NCI-H2029 treated with DMSO at 0.1 percent for 48 hours (cell line): ENCODE measurements at places on chromosomes 11 and 22.

GRCh38 chr22:50271519-50271970 lies 1.4 kb upstream of the MAPK11 start:
- no peak for DNase-seq

- DNase-seq, result no peak
Observed at GRCh38 chr22:20839837-20840645, 18.6 kb downstream of the PI4KA start.

DNA sequence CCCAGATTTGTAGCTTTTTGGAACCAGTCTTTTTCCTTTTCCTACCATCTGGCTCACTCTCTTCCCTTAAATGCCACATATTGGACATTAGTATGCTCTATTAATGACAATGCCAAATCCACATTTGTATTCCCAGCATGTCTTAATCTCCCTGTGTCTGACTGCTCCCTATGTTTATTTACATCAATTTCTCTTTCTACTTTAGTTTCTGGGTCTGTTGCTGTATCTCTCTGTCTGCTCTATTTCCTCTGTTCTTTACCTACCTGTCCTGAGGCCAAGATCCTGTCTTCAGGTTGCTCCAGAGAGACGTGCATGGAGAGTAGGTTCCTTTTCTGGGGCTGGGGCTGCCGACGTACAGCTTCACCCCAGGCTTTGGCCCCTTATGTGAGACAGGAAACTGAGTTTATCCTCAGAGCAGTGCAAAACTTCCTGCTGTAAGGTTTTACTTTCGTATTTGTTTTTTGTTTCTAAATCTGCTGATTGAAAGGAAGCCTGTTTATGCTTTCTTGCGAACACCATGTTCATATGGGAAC lies 25.6 kb downstream of the OR2AG2 start:
- DNase-seq, result no peak

DNA sequence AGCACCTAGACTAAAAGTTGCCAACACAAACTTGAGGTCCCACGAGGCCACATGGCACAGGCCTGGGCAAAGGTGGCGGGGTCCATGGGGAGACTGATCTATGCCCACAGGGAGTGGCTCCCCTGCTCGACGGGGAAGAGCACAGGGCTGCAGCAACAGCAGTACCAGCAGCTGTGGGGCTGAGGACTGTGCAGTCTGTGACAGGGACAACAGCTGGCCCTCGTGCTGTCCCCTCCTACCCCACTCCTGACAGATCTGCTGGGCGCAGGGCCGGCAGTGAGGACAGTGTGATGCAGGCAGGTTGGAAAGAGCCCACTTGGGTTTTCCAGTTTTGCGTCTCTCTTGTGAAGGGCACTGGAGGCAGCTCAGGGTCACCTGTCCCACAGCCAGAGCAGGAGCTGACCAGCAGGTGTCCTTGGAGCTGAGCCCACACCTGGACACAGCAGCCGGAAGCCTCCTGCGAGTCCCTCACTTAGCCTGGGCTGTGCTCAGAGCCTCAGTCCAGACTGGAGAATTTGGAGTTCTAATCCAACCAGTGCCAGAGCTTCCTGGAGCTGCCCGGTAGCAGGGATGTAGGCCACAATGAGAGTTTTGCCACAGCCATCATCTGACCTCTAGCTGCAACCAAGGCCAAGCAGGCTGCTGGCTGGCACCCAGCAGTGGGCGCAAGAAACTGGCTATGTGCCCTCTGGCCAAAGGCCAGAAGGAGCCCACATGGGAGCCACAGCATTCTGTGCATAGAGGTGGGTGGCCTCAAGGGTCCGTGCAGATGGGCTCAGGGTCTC lies 3.6 kb upstream of the GAS2L1 start:
- no peak for DNase-seq

GRCh38 chr11:131947511-131947910 lies 577.1 kb downstream of the NTM start:
- DNase-seq, result no peak

DNA sequence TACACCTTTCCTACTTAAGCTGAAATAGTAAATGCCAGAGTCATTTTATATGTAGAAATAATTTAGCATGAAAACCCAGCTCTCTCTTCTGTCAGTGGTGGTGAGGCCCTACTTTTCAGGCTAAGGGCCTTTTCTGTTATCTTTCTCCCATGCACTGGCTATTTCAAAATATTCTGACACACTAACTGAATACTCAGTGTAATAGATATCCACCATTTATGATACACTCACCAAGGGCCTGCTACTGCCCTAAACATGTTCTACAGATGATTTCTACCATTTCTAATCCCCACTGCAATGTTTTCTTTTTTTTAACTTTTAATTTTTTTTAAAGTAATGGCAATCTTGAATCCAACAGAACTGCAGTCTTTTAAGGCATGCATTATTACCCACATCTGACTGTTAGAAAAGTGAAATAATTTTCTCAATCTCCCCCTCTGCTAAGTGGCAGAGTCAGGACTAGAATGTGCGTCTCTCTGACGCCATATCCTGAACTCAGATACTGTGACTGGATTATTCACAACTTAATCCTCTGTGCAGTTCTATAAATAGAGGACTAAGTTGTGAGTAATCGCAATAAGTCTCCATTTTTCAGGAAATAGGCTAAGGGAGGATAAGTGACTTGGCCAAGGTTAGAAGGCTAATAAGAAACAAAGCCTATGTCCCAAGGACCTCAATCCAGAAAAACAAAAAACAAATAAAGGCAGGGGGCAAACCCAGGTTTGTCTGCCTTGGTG lies 44.0 kb downstream of the GRAMD1B start:
- no peak for DNase-seq

DNA sequence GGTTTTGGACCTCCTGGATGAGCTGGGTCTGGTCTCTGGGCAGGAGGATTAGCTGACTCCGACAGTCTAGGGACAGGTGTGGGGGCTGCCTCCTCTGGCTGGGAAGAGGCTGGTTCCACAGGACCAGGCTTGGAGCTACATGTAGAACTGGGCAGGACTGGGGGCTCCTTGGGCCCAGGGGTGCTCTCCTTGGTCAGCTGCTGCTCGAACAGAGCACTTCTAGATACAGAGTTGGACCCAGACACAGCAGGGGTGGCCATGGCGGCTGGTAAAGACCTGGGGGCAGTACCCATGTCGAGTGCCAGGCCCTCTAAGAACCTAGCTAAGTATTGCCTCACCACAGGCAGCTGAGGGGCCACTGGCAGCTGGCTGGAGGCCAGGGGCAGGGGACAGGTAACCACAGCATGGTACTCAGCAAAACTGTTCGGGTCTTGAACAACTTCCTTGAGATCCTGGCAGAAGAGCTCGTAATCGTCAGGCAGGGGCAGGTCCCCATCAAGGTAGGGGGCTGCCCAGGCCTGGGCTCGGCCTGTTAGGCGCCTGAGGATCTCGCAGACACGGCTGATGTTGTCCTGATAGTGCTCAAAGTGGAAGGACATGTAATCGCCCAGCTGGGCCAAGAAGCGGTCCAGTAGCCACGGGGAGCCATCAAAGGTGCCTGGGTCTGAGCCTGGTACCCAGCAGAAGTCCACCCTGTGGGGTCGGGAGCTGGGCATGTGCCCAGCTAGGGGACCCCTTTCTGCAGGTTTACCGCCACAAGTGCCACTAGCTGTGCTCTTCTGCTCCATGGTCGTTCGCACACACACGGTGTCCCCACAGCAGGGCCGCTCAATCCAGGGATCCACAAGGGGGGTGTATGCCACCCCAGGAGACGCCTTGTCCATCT lies 3.1 kb downstream of the GNB1L start:
- DNase-seq, result no peak

DNA sequence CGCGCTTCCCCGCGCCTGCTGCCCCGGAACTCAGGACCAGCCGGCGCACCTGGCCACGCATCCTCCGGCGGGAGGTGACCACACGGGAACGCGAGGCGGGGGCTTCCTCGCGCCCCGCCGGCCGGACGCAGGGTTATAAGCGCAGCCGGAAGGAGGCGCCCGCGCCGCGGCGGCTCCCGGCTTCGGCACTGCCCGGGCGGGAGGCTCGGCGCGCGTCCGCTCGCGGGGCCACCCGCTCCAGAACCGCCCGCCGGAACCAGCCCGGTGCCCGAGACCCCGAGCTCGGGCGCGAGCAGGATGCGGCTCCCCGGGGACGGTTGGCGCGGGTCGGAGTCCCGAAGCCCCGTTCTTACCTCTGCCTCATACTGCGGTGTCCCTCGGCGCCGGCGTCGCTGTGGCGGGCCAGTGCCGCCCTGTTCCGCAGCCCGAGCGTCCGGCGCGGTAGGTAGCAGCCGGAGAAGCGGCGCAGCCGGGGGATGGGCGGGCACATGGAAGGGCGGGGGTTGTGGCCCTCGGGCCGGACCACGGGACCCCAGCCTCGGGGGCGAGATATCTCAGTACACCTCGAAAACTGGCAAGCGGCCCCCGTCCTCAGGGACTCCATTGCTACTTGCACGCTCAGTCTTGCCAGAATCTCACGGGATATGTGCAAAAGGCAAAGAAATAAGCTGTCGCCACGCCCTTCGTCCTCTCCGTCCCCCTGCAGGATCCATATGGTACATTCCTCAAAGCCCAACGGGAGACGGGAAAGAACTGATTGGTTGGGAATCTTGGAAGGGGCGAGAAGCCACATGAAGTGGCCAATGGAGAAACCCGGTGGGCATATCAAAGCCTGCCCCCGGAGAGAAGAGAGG lies 23.1 kb downstream of the MICAL3 start:
- peak; percentile 93 for DNase-seq

DNA sequence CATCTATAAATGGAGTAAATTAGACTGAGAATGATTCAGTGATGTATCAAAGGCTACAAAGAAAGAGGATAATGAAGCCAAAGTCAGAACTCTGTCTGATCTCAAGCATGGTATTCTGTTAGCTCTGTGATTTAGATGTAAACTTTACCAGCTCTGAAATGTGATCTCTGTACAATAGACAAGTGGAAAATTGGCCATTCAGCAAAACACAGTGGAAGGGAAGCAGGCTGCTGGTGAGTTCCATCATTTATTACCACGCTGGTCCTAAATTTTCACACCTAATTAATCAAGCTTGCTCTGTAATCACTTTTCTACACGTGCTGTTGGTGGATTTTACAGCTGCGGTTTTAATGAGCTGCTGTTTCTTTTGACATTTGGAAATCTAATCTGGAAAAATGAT lies 145.1 kb upstream of the OPCML start:
- DNase-seq, result no peak

GRCh38 chr11:27059431-27059830 lies 18.8 kb downstream of the BBOX1 start:
- no peak for DNase-seq

GRCh38 chr11:86800960-86801272 lies 574 bp downstream of the PRSS23 start:
- no peak for DNase-seq

- no peak for DNase-seq
Observed at GRCh38 chr11:28536504-28537267, 428.5 kb downstream of the METTL15 start.

DNA sequence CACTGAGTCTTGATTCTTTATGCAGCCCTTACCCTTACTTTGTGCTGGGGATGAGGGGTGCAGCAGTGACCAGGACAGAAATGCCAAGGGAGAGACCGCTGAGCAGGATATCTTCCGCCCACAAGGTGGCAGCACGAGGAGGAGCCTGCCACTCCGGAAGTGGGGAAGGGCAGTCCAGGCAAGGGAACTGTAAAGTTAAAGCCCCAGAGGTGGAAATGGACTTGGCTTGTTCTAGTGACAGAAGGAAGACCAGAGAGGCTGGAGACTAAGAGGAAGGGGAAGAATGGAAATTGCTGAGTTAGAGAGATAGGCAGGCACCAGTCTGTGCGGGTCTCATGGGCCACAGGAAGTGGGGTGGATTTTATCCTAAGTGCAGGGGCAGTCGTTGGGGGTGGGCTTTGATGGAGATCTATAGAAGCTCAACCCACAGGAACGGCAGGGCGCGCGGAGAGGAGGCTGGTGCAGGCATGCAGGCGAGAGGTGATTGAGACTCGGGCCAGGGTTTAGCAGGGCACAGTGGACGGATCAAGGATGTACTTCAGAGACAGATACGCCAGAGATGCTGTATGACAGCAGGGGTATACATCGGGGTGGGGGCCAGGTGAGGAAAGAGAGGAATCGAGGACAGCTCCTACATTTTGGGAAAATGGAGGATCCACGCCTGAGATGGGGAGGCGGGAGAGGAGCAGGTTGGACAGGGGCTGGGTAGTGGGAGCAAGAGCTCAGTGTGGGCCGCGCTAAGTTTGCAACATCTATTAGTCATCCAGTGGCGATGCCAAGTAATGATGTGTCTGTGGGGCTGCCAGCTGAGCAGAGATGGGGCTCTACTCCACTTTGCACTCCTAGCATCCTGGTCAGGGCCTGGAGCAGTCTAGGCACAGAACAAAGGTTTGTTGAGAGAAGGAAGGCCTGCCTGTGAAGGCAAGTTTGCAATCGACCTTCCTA lies 3.3 kb upstream of the GRK2 start:
- peak; percentile 67 for DNase-seq

GRCh38 chr22:45922256-45922655 lies 54.7 kb downstream of the WNT7B start:
- DNase-seq, result no peak

- no peak for DNase-seq
Observed at GRCh38 chr11:61264371-61264770, 23.4 kb downstream of the PGA5 start.

- DNase-seq, result no peak
Observed at GRCh38 chr11:35170503-35170902, 31.5 kb downstream of the CD44 start.

DNA sequence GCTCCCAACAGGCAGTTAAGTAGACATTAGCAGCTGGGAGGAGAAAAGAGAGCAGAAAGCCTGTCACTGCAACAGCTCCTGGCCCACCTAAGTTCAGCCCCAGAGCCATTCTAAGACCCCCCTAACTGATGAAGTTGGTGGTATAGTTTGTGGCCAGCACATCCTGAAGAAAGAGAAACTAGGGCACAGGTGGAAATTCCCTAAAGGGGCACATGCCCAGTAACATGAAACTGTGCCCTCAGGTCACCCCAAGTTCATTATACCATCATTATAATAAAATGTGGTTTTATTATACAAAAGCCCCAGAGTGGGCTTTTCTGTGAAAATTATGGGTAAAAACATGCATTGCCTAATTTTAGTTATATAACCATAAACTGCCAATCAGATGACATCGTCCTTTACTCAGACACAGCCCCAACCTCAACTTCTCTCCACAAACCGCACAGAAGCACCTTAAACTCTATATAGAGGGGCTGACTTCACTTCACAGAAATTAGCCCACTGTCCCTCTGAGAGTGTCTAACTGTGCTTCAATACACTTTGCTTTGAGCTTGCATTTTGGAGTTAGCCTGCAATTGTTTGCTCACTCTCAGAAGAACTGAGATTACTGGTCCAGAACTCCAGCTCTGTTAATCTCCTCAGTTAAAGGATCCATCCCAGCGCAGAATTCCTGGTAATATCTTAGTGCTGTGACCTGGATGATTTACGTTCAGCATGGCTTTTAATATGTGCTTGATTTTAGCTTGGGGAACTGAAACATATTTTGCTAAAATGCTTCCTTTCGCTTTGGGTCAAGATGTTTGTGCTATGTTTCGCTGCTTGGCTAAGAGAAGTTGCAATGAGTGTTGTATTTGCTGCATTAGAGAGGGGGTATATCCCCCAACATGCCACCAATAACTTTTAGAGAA lies 1.8 kb upstream of the APOL3 start:
- no peak for DNase-seq

GRCh38 chr11:86277741-86278140 lies 24.3 kb upstream of the HIKESHI start:
- no peak for DNase-seq
